ENCODE measurements at places on chromosomes 13 and 19.

DNA sequence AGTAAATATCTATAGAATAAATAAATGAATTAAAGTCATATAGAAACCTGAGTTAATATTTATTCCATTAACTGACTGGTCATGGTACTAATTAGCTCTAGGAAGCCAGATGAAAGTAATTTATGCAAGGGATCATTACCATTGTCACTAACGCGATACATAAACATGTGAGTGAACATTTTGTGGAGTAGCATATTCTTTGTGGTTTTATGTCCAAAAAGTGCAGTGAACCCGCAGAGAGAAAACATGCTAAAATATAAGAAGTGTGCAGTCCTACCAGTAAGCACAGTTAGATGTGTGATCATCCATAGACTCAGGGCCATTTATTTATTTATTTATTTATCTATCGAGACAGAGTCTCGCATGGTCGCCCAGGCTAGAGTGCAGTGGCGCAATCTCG, 1.6 kb downstream of the GPR183 start:
- no peak for DNase-seq

GRCh38 chr13:108427355-108427754, 157.8 kb downstream of the TNFSF13B start:
- DNase-seq, result no peak

DNA sequence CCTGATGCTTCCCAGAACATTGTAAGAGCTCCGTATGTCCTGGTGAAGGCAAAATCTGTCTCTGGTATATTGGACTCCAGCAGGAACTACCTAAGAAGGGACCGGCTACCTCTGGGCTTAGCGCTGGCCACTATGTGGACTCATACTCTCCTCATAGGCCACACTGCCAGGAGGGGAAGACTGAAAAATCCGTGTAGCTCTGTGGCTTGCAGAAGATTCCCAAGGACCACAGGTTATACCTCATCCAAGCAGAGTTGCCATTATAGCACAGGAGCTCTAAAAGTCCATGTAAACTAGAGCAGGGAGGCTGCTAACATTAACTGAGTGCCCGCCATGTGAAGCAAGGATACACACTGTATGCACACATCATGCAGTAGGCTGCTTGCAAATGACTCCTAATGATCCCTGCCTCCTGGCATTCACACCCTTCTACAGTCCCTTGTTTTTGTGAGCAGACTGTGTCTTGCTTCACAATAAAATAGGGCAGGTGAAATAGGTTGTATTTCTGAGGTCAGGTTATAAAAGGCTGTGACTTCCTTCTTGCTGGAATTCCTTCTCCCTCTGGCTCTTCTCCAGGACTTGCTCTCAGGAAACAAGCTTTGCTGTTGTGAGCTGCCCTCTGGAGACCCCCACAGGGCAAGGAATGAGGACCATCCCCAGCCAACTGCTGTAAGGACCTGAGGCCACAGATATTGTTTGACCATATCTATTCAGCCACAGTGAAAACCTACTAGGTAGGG, 192.6 kb upstream of the UBL3 start:
- no peak for DNase-seq

DNA sequence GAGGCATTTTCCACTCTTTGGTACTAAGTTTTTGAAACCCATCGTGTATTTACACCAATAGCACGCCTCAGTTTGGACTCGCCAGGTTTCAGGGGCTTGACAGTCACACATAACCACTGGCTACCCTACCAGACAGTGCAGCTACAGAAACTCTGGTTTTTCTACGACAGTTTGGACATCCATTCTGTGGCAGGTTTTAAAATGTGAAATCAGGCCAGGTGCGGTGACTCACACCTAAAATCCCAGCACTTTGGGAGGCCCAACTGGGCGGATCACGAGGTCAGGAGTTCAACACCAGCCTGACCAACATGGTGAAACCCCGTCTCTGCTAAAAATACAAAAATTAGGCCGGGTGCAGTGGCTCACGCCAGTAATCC, 13.2 kb downstream of the KDELR1 start:
- no peak for DNase-seq

DNA sequence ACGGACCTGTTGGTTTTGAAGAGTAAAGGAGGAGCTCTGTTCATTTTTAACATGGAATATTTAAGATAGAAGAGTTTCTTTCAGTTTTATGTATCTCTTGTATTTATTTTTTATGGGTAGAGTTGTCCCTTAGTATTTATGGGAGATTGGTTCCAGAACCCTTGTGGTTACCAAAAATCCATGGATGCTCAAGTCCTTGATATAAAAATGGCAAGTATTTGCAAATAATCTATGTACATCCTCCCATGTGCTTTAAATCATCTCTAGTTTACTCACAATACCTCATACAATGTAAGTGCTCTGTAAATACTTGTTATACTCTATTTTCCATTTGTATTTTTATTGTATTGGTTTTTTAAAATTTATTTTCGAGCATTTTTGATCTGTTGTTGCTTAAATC, 63.1 kb downstream of the TM9SF2 start:
- no peak for DNase-seq

DNA sequence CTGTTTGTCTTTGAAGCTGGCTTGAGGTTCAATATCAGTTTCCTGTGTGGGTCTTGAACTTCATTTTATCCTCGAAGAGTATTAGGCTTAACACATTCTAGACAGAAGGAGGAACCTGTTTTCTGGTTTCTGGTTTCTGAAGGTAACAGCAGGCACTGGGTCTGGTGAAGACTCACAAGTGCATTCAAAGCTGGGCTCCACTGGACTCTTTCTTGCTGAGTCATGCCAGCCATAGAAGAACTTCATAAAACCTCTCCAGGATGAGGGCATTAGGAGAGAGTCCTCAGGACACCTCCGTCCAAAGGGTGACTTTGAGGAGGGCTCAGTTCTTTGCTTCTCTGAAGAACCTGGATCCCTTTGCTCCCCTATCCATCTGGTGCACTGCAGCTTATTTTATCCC, 668.6 kb upstream of the SLC10A2 start:
- no peak for DNase-seq

DNA sequence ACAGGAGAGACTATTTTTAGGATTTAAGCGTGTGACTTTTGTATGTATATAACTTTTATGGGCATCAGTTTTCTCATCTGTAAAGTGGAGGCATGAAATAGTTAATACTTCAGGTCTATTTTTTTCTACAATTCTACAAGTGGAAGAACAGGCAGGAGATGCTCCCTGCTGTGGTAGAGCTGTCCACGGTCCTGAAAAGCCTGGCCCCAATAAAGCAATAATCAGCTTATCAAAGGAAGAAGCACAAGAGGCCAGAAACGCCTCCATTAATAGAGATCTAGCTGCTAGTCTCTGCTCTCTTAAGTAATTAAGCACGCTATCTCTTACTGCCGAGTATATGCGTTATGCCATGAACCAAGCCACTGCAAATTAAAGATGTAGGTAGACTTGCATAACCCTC, 28.0 kb upstream of the WASF3 start:
- DNase-seq, result no peak

GRCh38 chr19:33295621-33296487, 6.5 kb downstream of the CEBPA start:
- no peak for DNase-seq

- no peak for DNase-seq
Measured at GRCh38 chr13:25657157-25657556, 285.4 kb downstream of the ATP8A2 start.

GRCh38 chr13:42384265-42384664, 112.3 kb downstream of the AKAP11 start:
- no peak for DNase-seq

GRCh38 chr19:36128392-36128736, 11.5 kb upstream of the CAPNS1 start:
- no peak for DNase-seq

All from stimulated activated CD8-positive, alpha-beta memory T cell treated with anti-CD3 and anti-CD28 coated beads, Interleukin-2, amount 100 ng/mL, for 1 hour (primary cell).